ENCODE measurements at places on chromosomes 16 and 17. TPM values are rescaled to one million over a fixed set of nuclear protein-coding genes. Genes with fewer than 3 reads are reported as not detected.

Gene TNFRSF17
- 0.55 TPM for total RNA-seq

Gene DNAH2
- 0.15 TPM for total RNA-seq

DNA sequence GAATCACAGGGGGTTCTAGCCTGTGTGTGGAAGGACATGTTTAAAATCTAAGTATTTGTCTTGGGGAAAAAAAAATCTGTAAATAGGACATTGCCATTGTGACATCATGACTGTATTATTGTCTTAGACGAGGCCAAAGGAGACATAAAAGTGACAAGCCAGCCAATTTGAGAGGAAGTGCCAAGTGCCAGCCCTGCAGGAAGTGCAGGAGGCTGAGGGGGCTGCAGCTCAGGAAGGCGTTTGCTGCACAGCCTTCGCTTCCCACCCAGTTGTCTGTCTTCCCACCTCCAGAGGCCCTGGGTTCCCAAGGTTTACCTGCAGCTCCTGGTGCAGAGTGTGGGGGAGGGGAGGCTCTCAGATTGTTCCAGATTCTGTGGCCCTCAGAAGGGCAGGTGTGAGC, 1.3 kb downstream of the ADCY7 start:
- DNase-seq: peak; percentile 39

Gene EXOC3L1
- total RNA-seq: 1.8 TPM

GRCh38 chr16:16126896-16127295, 96.4 kb downstream of the ABCC6 start:
- no peak for DNase-seq

DNA sequence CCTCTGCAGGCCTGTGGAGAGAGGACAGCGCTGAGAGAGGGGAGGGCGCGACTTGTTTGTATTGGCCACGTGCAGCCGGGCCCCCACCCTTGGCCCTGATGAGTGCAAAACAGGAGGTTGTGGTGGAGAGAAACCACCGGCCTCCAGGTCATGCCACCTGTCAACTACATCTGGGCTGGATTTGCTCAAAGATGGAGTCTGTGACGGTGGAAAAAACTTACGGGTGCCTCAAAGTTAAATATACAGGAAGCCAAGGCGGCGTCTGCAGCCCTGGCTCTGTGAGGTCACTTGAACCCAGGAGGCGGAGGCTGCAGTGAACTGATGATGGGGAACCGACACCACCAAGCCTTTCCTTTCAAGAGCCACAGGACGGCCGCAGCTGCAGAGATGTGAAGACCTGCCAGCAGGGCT, 15.7 kb downstream of the C16orf74 start:
- no peak for DNase-seq

DNA sequence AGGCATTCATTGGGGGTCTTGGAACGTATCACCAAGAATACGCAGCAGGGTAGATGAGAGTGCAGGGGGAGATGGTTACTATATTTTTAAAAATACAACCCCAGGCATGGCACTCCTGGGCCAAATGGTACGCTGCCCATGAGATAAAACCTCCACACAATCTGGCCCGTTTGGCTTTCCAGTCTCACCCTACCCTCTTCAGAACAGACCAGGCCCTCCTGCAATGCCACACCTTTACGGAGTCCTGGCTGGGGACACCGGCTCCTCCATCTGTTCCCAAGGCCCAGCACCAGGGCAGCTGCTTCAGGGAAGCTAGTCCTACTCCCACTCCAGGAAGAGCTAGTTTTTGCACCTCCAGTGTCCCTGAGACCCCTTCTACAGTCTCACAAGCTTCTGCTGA, 24.4 kb downstream of the SNN start:
- no peak for DNase-seq

Gene SLX1A
- 77.1 TPM for total RNA-seq

Gene MSLN
- 0.08 TPM for total RNA-seq
